ENCODE measurements at places on chromosomes 5 and 9.

DNA sequence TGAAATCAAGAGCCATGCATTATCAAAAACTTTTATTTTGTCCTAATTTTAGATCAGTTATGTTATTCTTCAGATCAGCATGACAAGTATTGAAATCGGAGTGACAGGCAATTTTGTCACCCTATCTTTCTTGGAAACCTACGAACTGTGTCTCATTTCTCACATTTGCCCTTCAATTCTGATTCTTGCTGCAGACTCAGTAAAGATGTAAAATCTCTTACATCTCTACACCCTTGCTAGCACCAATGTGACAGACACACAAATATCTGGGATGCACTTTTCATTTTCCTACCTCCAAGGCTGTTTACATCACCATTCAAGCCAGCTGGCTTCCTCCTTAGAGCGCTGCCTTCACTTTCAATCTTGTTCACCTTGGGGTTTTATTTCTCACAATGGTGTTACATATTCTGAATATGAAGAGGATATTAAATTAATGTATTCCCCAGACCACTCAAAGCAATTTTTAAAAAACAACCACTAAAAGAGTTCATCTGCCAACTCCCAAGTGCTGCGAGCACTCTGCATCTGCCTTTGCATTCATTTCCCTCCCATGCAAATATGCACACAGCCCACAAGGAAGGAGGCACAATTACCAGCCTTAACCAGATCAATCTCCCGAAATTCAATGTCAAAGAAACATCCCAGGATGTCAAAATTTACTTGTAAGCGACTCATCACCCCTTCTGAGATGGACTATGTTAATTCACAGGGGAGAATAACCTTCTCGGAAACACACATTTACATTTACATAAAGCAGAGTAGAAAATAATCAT, 164.3 kb downstream of the ENC1 start:
- DNase-seq, result peak; percentile 30

GRCh38 chr9:118366228-118366627, 662.0 kb downstream of the TLR4 start:
- DNase-seq, result no peak

GRCh38 chr9:131688377-131688776, 51.5 kb downstream of the RAPGEF1 start:
- DNase-seq, result no peak

- DNase-seq, result no peak
Measured at GRCh38 chr9:121774715-121775613, 123.5 kb downstream of the DAB2IP start.

- DNase-seq, result no peak
Measured at GRCh38 chr5:32108167-32108566, 66.0 kb downstream of the GOLPH3 start.

GRCh38 chr9:107367727-107368502, 84.8 kb downstream of the RAD23B start:
- DNase-seq, result no peak

DNA sequence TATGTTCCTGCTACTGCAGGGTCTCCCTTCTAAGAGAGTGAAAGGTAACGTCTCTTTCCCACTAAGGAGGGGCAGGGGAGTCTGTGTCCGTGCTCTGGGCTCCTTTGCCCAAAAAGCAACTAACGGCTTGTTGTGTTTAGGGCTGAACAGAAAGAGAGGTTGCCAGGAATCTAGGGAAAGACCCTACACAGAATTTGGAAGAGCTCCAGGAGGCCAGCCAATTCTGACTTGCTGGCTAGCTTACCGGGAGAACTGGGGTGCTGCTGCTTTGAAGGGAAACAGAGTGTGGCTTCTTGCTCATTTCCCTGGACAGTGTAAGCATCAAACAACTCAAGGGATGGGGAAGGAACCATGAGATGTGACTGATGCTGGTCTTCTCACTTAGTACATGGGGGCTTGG, 176.1 kb downstream of the GADD45G start:
- DNase-seq, result no peak

DNA sequence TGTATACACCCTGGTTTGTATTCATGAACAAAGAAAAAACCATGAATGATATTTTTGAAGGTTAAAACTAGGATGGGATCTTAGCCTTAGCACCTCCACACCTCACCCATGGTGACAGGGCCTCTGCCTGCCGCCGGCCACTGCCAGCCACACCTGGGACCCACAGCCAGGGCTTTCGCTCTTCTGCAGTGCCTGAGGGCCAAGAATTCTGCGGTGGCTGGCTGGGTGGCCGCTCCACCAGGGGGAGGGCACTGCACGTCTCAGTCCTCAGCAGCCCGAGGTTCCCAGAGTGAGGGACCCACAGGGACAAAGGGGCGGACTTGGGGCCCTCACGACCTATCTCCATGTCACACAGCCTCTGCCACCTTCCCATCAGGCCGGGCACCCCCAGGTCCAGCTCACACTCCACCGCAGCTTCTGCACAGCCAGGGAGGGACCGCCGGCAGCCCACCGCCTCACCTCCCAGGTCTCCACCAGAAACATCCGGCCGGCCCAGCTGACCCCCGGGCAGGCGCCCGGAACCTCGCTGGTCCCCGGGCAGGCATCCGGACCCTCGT, 6.9 kb downstream of the EXD3 start:
- no peak for DNase-seq

GRCh38 chr5:95075111-95075510, 209.8 kb downstream of the MCTP1 start:
- DNase-seq, result no peak

GRCh38 chr5:175377816-175378215, 66.2 kb downstream of the DRD1 start:
- DNase-seq, result no peak

DNA sequence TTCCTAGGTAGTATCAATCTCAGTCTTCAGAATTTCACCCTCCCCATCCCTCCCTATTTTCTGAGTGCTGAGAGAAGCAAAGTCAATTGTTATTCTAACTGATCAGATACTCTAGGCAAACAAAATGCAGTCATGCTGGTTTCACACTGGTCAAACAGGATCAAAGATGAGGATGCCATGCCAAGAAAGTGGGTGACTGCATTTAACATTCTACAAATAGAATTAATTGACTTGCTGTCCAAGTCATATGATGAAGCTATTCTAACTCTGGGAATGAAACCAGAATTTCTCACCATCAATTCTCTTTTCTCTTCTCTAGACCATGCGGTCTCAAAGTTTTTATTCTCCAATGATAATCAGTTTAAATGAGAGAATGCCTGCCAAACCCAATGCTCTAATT, 112.5 kb downstream of the CTNND2 start:
- DNase-seq, result no peak

GRCh38 chr5:122424132-122424531, 112.1 kb downstream of the SNCAIP start:
- DNase-seq, result no peak

GRCh38 chr9:3528451-3528850, 2.6 kb upstream of the RFX3 start:
- DNase-seq, result no peak

- DNase-seq, result no peak
Measured at GRCh38 chr9:109354190-109354589, 33.3 kb upstream of the EPB41L4B start.
